ENCODE measurements at places on chromosomes 7 and 10.

GRCh38 chr10:99993701-99994689, 15.8 kb downstream of the DNMBP start:
- DNase-seq = no peak

DNA sequence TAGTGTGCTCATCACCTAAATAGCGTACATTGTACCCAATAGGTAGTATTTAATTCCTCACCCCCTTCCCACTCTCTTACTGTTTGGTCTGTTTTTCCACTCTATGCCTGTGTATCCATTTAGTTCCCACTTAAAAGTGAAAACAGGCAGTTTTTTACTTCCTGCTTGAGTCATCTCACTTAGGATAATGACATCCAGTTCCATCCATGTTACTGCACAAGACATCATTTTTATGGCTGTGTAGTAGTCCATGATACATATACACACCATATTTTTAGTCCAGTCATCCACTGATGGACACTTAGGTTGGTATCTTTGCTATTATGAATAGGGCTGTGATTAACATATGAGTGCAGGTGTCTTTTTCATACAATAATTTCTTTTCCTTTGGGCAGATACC, 10.1 kb downstream of the STK17A start:
- no peak for DNase-seq

DNA sequence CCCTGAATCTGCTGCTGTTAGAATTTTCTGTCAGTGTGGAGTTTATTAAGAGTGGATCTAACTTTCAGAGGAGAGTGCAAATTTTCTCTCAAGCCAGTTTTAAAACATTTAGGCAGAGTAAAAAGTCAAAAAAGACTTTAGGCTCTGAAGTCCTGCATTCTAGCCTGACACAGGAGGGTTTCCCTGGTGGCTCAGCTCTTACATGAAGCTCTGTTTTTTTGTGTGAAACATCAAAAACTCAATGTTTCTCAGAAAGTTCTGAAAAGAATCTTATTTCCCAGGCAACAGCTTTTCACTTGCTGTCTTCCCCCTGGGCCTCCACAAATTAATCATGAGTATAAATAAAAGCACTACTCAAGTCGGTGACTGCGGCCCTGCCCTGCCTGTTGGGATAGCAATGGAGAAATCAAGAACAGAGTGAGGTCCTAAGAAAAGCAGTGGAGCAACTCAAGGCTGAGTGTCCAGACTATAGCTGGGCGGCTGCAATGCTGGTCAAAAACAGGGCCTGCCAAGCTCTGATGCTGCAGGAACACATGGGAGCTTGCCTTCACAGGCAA, 22.3 kb upstream of the WDR11 start:
- DNase-seq = no peak

GRCh38 chr10:15254808-15255648, 86.5 kb upstream of the NMT2 start:
- no peak for DNase-seq

DNA sequence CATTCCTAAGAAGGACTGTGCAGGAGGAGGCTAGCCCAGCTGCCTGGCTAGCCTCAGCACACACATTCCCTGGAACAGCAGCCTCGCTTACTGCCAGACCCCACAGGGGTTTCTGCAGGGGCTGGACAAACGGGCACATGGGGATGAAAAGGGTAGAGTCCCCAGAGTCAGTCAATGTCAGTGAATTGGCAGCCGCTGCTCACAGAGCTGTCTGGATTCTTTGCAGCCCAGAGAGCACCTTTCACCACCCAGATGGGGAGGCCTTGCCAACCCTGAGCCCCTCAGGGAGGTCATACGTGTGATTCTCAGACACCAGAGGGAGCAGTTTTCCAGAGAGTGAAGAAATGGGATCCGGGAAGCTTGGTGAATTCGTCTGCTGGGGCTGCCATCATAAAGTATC, 143.3 kb downstream of the KCNMA1 start:
- no peak for DNase-seq

DNA sequence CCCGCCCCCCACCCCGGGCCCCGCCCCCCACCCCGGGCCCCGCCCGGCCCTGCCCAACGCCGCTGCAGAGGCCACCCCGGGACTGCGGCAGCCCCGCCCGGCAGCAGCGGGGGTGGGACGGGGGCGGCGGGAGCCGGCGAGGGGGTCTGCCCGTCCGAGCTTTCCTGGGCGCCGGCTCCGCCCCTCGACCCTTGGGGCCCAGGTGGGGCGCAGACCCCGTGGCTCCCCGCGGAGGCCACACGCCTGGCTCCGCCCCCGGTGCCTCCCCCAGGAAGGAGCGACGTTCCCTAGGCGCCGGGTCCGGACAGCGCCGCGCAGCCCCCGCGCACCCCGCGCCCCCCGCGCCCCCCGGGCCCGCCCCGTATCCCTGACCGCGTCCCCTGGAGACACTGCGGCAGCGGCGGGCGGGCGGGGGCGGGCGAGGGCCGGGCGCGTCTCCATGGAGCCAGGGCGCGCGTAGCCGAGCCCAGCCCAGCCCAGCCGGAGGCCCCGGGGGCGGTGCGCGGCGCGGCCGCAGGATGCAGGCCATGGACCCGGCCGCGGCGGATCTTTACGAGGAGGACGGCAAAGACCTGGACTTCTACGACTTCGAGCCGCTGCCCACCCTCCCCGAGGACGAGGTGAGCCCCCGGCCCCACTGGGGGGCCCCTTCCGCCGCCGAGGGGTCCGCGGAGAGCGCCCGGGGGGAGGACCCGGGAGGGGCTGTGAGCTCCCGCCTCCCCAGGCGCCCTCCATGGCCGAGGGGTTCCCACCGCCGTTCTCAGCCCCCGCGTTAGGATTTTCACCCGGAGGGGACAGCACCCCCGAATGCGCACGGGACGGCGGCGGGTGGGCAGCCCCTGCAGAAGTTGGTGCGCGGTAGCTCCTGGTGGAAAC, at the start of gene KNDC1:
Gene KNDC1 (plus strand): TSS at position 270 of the 876 bp plus-strand sequence. CDS start 249 bp downstream, at position 519.
- DNase-seq = no peak

DNA sequence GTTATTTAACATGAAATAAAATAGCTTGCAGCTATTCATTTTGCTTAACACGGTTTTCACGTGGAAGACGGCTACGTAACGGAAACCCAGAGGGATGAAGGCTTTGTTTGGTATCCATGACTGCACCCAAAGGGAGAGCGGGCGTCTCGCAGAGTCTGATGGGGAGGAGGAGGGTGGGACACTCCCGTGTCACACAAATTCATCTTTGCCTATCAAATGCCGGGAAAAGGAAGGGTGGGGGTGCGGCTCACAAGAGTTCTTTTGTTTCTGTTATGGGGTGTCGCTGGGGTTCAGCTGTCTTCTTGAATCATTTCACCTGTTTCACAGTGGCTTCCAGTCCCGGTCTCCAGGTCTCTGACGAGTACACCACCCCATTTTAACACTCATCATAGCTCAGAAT, 108.5 kb downstream of the ZRANB1 start:
- no peak for DNase-seq

- DNase-seq = no peak
Observed at GRCh38 chr10:32943395-32943794, 14.6 kb downstream of the ITGB1 start.

GRCh38 chr7:132544999-132545398, 31.3 kb downstream of the PLXNA4 start:
- DNase-seq = no peak

DNA sequence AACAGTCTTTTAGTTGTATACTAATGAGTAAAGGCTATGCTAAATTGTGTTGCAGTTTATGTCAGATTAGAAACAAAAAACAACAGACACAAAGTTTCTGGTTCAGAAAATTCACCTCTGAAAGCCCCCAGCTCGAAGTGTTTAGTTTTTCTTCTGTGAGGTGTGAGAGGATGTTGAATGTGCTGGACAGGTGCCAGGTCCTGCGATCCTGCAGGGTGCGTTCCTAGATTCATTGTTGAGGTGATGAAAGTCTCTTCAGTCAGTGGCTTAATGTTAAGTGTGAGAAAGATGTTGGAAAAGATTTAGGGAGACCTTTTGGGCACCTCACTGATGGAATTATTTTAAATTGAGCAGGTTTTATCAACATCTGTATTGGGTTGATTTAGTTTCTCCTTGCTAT, 287.3 kb downstream of the SDK1 start:
- DNase-seq = no peak

- DNase-seq = no peak
Observed at GRCh38 chr7:83782628-83783027, 133.7 kb upstream of the SEMA3E start.

DNA sequence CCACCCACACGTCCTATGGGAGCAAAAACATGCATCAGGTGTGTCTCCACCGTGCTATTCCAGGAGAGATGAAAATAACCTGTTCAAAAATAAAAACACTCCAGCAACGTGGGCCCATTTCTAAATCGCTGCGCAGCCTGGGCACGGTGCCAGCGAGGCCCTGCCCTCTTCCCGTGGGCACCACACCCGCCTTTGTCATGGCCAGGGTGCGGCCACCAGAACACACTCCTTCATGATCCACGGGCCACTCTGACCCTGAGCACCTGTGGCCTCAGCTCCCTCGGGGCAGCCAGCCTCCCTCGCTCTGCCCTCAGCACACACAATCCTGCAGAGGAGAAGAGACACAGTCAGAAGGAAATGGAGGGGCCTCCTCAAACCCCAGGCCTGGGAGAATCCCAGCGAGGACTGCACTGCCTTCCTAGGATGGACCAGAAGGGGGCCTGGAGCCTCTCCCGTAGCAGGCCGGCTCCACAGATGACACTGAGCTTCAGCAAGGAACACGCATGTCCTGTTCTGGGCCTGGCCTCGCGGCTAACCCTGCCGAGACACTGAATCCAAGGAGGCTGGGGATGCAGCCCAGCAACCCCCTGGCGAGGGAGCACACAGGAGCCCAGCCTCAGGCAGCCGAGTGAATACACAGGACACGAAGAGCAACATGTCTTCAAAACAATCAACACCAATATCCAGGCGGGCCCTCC, 169.0 kb downstream of the MAD1L1 start:
- DNase-seq = no peak

- no peak for DNase-seq
Observed at GRCh38 chr10:63103971-63104409, 29.1 kb upstream of the NRBF2 start.

GRCh38 chr7:71735961-71736556, 604.1 kb downstream of the GALNT17 start:
- no peak for DNase-seq

DNA sequence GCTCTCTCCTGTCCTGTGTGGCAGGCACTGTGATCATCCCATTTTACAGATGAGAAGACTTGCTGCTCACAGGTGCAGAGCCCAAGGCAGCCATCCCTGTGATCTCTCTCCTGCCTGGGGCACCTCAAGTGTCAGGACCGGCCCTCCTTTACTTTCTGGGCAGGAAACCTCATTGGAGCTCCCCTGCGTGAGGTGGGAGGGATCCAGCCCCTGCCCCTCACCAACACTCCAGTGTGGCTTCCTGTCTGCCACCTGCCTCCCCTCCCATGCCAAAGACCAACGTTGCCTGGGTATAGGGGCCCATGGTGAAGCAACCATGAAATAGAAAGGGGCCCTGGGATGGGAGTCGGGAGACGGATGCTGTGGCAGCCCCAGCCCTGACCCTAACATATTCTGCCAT, 91.2 kb upstream of the MYL10 start:
- no peak for DNase-seq

DNA sequence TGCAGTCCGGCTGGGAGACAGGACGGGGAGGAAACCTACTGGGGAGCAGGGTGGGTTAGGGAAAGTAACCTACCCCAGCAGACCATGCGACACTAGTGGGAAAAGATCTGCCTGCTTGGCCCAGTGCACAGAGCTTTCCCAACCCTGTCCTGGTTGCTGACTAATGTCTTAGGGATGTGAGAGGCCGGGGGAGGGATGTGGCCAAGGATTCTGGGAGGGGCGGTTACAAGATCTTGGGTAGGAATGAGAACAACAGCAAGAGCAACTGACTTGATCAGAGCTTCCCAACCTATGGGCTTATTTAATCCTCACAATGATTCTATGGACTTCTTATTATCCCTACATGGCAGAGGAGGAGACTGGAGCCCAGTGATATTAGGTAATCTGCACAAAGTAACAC, 24.0 kb upstream of the EIF5AL1 start:
- DNase-seq = no peak

- DNase-seq = no peak
Observed at GRCh38 chr7:31114593-31115343, 62.7 kb downstream of the ADCYAP1R1 start.

- DNase-seq = no peak
Observed at GRCh38 chr10:49567810-49568209, 28.9 kb upstream of the ERCC6 start.

DNA sequence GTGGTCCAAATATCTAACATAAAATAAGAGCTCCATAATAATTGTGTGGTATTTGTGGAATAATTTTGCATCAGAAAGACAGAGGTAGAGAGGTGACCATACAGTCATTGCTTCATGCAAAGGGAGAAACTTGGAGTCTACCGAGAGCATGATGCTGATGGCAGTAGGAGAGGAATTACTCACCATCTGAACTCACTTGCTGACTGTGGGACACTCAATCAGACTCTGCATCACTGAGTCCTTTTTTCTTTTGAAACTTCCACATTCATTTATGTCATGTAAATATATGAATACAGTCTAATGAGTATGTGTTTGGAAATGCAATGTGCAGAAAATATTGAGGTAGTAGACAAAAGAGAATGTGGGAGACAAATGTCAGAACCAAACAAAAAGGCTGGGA, 933.8 kb downstream of the REEP3 start:
- no peak for DNase-seq

- DNase-seq = no peak
Observed at GRCh38 chr7:148738737-148739535, 40.2 kb downstream of the CUL1 start.

GRCh38 chr10:114767986-114768821, 53.4 kb upstream of the FHIP2A start:
- DNase-seq = no peak

- no peak for DNase-seq
Observed at GRCh38 chr7:77913977-77914607, 115.5 kb downstream of the PHTF2 start.

DNA sequence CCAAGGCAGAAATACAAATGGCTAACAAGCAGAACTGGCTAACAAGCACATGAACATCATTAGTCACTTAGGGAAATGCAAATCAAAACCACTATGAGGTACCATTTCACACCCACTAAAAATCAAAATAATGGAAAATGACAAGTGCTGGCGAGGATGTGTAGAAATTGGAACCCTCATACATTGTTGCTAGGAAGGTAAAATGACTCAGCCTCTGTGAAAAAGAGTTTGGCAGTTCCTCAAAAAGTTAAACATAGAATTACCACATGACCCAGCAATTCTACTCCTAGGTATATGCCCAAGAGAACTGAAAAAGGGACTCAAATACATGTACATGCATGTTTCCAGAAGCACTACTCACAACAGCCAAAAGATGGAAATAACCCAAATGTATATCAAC, 52.8 kb upstream of the ANAPC16 start:
- DNase-seq = no peak

GRCh38 chr7:135160098-135160857, 10.2 kb downstream of the CYREN start:
- DNase-seq = no peak

GRCh38 chr7:25429731-25430130, 201.4 kb upstream of the NPVF start:
- DNase-seq = no peak

DNA sequence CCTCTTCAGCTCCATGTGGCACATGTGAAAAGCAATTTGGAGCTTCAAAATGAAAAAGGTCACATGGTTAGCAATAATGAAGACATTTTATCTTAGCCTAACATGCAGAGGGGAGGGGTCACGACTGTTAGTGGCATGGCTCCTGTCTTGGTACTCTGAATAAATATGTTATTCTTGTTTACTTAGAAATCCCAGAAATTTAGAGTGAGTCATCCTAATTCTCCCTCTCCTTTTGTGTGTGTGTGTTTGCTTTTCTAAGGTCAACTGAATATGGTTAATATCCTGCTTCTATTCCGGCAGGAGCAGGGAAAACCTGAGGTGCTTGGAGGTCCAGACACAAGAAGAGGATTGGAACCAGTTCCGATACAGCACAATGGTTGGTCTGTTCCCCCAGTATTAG, 17.6 kb downstream of the BCCIP start:
- DNase-seq = no peak

GRCh38 chr7:100426516-100426915, 2.0 kb downstream of the ZCWPW1 start:
- DNase-seq = no peak

Measured in activated effector memory CD4-positive, alpha-beta T cell treated with Interleukin-2 at 50 U/mL for 16 hours (primary cell).